Glutamatergic neuron (in vitro differentiated cells): ENCODE measurements at places on chromosomes 12 and 14. TPM values are rescaled to one million over a fixed set of nuclear protein-coding genes. Genes with fewer than 3 reads are reported as not detected.

The RAB3IP gene
- total RNA-seq, result 18.2 TPM

The RNF212B gene
- not detected for total RNA-seq

DNA sequence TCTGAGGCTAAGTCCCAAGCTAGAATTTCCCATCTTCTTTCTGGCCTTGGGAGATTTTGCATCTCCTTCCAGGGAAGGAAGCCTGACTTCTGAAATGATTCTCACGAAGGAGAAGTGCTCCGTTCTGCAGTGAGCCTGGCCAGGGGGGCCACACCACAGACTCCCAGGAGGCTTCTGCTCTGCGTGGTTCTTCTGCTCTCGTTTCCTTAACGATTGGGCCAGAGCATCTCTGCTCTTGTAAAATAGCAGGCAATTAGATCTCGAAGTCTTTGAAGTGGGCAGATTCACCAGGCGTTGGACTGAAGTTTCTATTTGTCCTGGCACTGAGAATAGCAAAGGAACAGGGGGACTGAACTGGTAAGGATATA, 6.7 kb upstream of the BATF start:
- DNase-seq, result no peak
- no peaks in the 10 kb centered on the region for H3K27me3 ChIP-seq
- no peak overlapping the region for H3K4me3 ChIP-seq
- no peak overlapping the region for H3K27ac ChIP-seq
- no peaks in the 10 kb centered on the region for H3K4me1 ChIP-seq
- H3K36me3 ChIP-seq, result no peaks in the 10 kb centered on the region

GRCh38 chr14:33370426-33370825, 431.7 kb downstream of the NPAS3 start:
- H3K4me1 ChIP-seq, result no peaks in the 10 kb centered on the region
- no peak for DNase-seq
- no peak overlapping the region for H3K27ac ChIP-seq
- no peaks in the 10 kb centered on the region for H3K27me3 ChIP-seq

- no peak overlapping the region for H3K27ac ChIP-seq
- no peaks in the 10 kb centered on the region for H3K4me1 ChIP-seq
- DNase-seq, result no peak
- no peak overlapping the region for H3K4me3 ChIP-seq
These were observed 108.9 kb downstream of the DERA start for GRCh38 chr12:16020031-16020430.

DNA sequence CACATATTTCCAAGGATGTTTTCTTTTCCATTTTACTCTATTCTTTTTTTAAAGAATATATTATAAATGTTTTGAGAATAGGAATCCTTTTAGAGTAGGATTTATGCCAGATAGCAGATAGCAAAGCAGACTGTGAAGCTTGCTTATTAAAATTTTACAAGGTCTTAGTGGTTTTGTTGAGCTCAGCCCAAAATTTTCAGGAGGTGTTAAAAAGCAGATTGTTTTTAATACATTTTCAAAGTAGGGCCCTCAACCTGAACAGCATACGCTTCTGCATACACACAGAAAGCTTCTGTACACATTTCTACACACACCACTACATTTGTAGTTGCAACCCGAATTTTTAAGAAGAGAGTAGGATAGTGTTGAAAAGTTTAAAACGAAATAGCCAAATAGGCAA, 151.0 kb downstream of the EPS8 start:
- H3K27me3 ChIP-seq, result no peaks in the 10 kb centered on the region
- no peak overlapping the region for H3K4me3 ChIP-seq
- H3K4me1 ChIP-seq, result no peaks in the 10 kb centered on the region
- H3K36me3 ChIP-seq, result no peaks in the 10 kb centered on the region
- H3K27ac ChIP-seq, result no peak overlapping the region
- DNase-seq, result no peak

The PPFIA2 gene
- total RNA-seq, result 31.1 TPM

DNA sequence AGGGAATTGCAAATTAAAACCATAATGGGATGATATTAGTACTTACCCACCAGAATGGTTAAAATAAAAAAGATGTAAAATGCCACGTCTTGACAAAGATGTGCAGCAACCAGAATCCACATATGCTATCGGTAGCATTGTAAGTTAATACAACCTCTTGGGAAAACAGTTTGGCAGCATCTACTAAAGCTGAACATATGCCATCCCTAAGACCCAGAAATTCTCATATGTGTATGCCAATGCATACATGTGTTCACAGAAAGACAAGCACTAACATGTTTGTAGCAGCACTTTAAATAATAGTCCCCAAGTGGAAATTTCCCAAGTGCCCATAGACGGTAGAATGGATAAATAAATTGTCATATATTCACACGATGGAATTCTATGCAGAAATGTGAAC, 28.3 kb upstream of the SLC5A8 start:
- peak overlapping the region; percentile 99 for H3K27ac ChIP-seq
- peaks cover 27% of the 10 kb centered on the region for H3K4me1 ChIP-seq
- H3K27me3 ChIP-seq, result peaks cover 11% of the 10 kb centered on the region
- peaks cover 5% of the 10 kb centered on the region for H3K36me3 ChIP-seq
- H3K4me3 ChIP-seq, result peak overlapping the region; percentile 82
- DNase-seq, result no peak

The TAS2R9 gene
- not detected for total RNA-seq

GRCh38 chr14:101031186-101031585, 127.7 kb upstream of the RTL1 start:
- H3K4me3 ChIP-seq, result no peak overlapping the region
- no peaks in the 10 kb centered on the region for H3K4me1 ChIP-seq
- peak; percentile 0 for DNase-seq
- H3K36me3 ChIP-seq, result peaks cover 18% of the 10 kb centered on the region

DNA sequence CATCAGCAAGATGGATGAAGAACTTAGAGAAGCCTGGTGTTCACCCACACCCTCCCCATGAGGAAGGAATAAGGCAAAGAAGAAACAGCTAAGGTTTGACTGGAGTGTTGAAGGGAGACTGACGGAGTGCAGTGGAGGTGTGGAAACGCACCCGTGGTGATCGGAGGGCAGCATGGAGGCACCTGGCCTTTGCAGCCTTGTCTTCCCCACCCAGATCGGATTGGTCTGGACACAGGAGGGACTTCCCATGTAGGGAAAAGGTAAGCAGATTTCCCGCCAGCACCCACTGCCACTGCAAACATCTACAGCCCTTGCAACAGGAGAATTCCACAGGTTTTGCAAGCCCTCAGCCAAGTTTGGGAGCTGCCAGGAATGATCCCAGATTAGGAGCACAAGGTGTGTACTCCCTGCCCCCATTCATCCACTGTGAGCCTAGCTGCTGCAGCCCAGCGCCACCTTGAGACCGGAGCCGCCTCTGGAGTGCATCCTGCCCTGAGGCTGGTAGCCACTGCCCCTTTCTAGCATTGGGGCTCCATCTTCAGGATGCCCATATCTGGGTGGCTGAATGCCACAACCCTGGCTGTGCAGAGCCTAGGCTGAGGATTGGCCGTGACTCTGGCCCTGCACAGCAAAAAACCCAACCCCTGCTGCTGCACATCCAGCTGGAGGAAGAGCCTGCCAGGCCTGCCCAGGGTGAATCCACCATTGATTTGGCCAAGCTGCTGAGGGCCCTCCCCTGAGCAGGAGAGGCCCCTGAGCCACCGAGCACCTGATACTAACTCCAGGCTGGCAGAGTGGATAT, 411.1 kb downstream of the TMEM121 start:
- peaks cover 21% of the 10 kb centered on the region for H3K36me3 ChIP-seq
- H3K4me3 ChIP-seq, result no peak overlapping the region
- H3K27me3 ChIP-seq, result peaks cover 4% of the 10 kb centered on the region
- H3K27ac ChIP-seq, result no peak overlapping the region
- DNase-seq, result no peak

GRCh38 chr12:55957106-55957859, 8.6 kb downstream of the PMEL start:
- H3K4me3 ChIP-seq, result no peak overlapping the region
- peaks cover 3% of the 10 kb centered on the region for H3K27me3 ChIP-seq
- H3K27ac ChIP-seq, result no peak overlapping the region
- no peak for DNase-seq
- no peaks in the 10 kb centered on the region for H3K36me3 ChIP-seq

DNA sequence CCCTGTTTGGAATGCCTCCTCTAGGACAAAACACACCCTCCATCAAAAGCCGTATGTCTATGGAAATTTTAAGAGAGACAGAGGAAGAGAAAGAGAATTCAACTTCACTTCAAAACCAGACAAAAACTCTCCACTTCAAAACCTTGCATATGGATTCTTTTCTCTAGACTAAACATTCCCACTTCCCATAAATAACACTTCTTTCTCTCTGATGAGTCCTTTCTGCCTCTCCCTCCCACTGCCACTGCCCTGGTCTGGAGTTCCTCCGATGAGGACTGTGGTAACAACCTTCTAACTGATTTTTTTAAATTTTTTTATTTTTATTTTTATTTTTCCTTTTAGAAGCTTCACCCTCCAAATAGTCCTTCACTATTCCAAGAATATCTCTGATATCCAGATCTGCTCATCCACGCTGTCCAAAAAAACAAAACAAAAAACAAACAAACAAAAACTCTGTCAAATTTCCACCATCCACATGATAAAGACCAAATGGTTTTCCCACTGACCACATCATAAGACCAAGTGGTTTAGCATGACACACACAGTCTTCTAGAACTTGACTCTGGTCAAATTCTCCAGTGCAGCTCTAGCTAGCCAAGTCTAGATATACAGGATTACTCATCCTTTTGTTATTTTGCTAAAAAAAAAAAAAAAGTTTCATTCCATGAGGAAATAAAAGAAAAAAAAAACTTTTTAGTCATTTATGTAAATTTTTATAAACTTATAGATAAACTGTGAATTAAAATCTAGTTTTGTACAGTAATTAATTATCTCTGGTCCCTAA, 256.0 kb downstream of the PPFIA2 start:
- no peaks in the 10 kb centered on the region for H3K27me3 ChIP-seq
- H3K4me3 ChIP-seq, result no peak overlapping the region
- H3K36me3 ChIP-seq, result no peaks in the 10 kb centered on the region
- peaks cover 8% of the 10 kb centered on the region for H3K4me1 ChIP-seq
- no peak overlapping the region for H3K27ac ChIP-seq

The OTOGL gene
- total RNA-seq, result 0.83 TPM

GRCh38 chr14:74552623-74553022, 59.1 kb downstream of the ISCA2 start:
- H3K4me3 ChIP-seq, result no peak overlapping the region
- DNase-seq, result no peak
- H3K4me1 ChIP-seq, result no peaks in the 10 kb centered on the region
- H3K27ac ChIP-seq, result no peak overlapping the region
- peaks cover 7% of the 10 kb centered on the region for H3K27me3 ChIP-seq
- H3K36me3 ChIP-seq, result no peaks in the 10 kb centered on the region

The PDZRN4 gene
- 1.5 TPM for total RNA-seq

The TRHDE gene
- total RNA-seq, result 16.7 TPM

GRCh38 chr12:93563807-93564538, 8.5 kb upstream of the SOCS2 start:
- no peaks in the 10 kb centered on the region for H3K4me1 ChIP-seq
- DNase-seq, result no peak
- H3K27me3 ChIP-seq, result peaks cover 3% of the 10 kb centered on the region
- H3K4me3 ChIP-seq, result no peak overlapping the region
- peaks cover 18% of the 10 kb centered on the region for H3K36me3 ChIP-seq

- H3K27me3 ChIP-seq, result peaks cover 23% of the 10 kb centered on the region
- DNase-seq, result peak; percentile 78
- H3K4me3 ChIP-seq, result peak overlapping the region; percentile 97
- peaks cover 15% of the 10 kb centered on the region for H3K4me1 ChIP-seq
These were observed 3.1 kb downstream of the LRFN5 start for GRCh38 chr14:41609704-41610183.

GRCh38 chr12:105736498-105736897, 402.3 kb downstream of the NUAK1 start:
- H3K4me3 ChIP-seq, result no peak overlapping the region
- H3K27me3 ChIP-seq, result no peaks in the 10 kb centered on the region
- H3K36me3 ChIP-seq, result no peaks in the 10 kb centered on the region
- H3K4me1 ChIP-seq, result peaks cover 9% of the 10 kb centered on the region
- H3K27ac ChIP-seq, result no peak overlapping the region

DNA sequence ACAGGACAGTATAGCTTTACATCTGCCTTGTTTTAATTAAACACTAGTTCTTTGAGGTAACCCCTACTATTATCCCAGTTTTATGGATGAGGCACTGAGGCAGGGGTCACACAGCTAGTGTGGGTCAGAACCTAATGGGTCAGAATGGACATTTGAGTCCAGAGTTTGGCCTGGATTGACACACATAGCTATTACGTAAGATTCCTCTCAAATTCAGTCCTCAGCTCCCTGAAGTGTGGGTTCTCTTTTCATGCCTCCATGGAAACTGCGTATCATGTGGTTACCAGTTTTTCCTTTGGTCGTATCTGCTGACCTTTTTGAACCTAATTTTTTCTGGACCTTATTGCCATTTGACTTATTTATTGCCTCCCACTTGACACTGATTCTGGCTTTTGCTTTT, 40.4 kb downstream of the PSEN1 start:
- H3K4me3 ChIP-seq, result no peak overlapping the region
- no peaks in the 10 kb centered on the region for H3K4me1 ChIP-seq

DNA sequence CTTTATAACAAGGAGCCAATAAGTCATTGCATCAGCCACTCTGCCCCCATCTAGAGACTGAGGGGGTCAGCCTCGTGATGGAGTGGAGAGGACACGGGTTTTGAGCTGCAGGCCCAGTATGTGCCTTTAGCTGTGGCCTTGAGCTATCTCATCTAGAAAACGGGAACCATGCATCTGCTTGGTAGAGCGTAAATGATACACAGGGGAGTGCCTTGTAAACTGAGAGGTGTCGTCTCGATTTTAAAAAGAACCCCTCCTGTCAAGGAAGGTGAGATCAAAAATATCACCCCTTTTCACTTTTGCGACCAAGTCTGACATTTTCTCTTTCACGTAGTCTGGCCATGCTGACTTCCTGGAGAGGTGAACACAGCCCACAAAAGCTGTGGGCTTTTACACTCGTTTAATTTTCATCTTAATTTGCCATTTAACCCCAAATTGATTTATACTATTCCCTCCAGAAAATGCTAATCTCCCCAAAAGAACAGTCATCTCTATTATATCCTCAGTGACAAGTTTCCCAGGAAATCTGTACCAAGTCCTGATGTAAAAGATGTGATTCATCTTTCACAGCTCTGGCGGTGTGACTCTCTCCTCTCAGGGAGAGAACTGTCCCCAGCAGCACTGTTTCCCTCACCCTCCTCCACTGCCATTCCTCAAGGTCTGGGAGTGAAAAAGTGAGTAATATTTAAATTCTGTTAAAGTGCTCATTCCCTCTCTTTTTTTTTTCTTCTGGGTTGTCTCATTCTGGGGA, 30.6 kb downstream of the VCPKMT start:
- no peak for DNase-seq
- H3K36me3 ChIP-seq, result no peaks in the 10 kb centered on the region
- no peak overlapping the region for H3K27ac ChIP-seq
- H3K4me3 ChIP-seq, result no peak overlapping the region
- peaks cover 3% of the 10 kb centered on the region for H3K27me3 ChIP-seq

DNA sequence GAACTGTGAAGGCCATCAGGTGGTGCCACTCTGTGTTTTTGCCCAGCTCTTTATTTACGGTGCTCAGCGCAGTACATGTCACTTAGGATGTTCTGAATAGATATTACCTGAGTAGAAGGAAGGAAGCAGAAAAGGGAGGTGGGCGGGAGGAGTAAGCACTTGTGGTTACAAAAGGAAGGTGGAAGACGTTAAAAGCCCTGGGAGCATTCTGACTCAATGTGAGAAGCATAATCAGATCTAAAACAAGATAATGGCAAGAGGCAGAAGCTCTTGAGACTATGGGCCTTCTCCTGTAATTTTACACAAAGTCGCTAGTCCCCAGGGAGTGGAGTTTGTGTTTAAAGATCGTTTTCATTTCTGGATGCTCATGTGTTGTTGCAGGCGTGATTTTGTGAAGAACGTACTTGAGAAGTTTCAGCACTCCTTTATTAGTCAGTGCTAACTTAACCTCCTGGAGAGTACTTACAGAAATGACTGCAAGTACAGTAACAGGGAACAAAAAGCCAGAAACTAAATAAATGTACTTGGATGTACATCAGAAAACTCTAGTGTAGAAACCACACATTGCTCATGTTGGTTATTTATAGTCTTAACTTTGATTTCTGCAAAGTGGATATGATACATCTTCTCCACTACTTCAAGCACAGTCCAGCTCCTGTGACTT, 1523.5 kb downstream of the AACS start:
- DNase-seq, result no peak
- no peaks in the 10 kb centered on the region for H3K27me3 ChIP-seq
